ENCODE measurements at places on chromosomes 12 and 14. TPM values are rescaled to one million over a fixed set of nuclear protein-coding genes. Genes with fewer than 3 reads are reported as not detected.

The FSCB gene
- not detected for total RNA-seq

The PLBD1 gene
- 7.5 TPM for total RNA-seq

The RTL1 gene
- 0.05 TPM for total RNA-seq

The CAPZA3 gene
- total RNA-seq, result 0.33 TPM

The OAS1 gene
- total RNA-seq, result 22.0 TPM

The SMCO2 gene
- total RNA-seq, result not detected

The CPNE6 gene
- total RNA-seq, result not detected

The CDKN1B gene
- total RNA-seq, result 24.7 TPM

The SAMD15 gene
- total RNA-seq, result 0.19 TPM

- DNase-seq, result no peak
These were observed 188.9 kb downstream of the ADAMTS20 start for GRCh38 chr12:43362910-43363694.

DNA sequence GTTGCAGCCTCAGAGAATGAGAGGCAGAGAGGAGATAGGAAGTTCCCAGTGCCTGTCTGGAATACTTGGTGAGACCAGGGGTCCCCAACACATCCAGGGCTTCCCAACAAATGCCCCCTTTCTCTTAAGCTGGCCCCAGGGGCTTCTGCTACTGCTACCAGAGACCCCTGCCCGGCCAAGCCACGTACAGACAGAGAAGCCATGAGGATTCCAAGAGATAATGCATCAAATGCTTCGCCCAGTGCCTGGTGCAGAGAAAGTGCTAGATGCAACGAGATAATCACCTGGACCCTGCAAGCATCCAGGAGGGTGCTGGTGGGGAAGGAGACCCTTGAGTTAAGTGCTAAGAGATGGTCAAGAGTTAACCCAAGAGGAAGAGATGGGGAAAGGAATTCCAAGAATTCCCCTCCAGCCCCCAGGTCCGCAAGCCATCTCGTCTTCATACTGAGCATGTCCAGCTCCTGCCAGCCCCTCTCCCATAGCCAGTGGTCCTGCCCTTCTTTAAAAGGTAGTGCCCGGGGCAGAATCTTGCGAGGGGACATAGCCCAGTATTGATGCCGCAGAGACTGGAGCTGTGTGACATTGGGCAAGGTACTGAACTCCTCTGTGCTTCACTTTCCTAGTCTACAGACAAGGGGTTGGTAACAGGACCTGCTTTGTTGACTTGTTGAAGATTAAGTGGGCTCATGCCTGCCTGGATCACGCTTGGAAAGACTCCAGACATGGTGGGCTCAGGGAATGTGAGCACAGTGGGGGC lies 103.3 kb downstream of the CALM1 start:
- no peak for DNase-seq

GRCh38 chr12:117187421-117187820 lies 2.8 kb downstream of the FBXO21 start:
- no peak for DNase-seq

- no peak for DNase-seq
These were observed 12.8 kb upstream of the SMARCD1 start for GRCh38 chr12:50072198-50072907.

GRCh38 chr14:71891970-71892369 lies 40.3 kb upstream of the RGS6 start:
- no peak for DNase-seq

DNA sequence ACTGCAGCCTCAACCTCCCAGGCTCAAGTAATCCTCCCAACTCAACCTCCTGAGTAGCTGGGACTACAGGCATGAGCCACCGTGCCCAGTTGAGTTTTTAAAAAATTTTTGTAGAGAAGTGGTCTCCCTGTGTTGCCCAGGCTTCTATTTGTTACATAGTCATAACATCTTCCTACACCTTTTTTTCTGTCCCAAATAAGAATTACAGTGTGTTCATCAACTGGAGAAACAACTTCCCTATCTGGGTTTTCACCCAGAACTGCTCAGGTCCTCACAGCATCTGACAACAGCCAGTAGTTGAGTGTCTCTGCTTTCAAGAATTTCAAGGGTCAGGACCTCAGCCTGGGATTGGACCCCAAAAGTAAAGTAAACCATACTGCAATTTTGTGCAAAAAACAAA lies 235.2 kb upstream of the AMIGO2 start:
- DNase-seq, result no peak

- no peak for DNase-seq
These were observed 140.1 kb upstream of the CPSF6 start for GRCh38 chr12:69099201-69099837.

- no peak for DNase-seq
These were observed 80.8 kb downstream of the MYRFL start for GRCh38 chr12:69905801-69906200.

GRCh38 chr12:50110127-50110761 lies 1.8 kb upstream of the COX14 start:
- DNase-seq, result peak; percentile 51

DNA sequence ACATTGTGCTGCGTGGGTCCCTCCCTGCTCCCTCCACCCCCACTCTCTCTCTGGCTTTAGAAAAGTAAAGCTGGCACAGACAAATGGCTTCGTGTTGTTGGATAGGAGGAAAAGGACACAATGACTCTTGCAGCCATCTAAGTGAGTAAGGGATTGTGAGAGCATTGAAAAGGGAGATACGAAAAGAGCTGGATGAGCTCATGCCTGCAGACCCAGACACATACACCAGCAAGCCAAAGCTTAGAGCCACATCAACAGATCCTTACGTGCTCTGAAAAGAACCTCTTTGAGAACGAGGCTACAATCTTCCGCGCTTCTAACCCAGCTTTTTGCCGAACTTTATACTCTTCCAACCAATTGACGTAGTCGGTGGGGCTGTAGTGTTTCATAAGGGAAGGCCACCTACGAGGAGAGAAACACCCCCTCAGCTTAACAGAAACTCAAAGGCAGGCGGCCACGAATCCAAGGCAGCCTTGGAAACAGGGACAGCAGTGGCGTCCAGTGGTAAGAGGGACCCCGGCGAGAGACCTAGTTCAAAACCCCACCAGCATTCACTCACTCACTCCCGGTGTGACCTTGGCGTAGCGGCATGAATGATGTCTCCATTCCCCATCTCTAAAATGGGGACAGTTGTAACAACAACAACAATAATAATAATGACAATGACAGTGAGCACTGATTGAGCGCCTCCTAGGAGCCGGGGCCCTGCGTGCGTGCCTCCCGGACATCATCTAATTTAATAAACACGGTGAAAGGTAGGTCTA lies 1.1 kb downstream of the FBXO21 start:
- no peak for DNase-seq

DNA sequence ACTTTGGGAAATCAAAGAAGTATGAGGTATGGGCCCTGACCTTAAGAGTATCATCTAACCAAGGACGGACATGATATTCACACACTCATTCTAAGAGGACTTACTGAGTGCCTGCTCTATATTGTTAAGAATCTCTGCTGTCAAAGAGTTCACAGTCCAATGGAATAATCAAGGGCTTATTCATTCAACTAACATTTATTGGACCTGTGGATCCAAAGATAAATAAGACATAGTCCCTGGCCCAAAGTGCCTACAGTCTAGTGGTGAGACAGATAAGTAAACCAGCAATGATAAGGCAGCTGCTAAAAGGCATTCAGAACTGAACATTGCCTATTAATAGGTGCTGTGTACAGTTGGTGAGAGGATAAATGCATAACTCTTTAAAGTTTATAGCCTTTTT lies 11.0 kb downstream of the WDR20 start:
- no peak for DNase-seq

DNA sequence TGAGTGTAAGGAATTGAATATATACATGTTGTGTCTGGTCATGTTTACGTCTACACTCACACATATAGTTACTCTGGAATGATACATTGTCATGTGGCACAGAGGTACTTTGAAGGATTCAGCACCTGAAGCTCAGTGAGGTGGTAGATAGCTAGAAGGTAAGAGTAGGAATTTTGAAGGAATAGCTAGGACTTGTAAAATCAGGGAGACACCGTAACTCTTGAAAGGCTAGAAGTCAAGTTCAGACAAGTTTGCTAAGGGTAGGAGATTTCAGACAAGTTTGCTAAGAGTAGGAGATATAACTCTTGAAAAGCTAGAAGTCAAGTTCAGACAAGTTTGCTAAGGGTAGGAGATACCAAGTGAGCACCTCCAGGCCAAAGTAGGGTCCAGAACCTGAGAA lies 14.0 kb upstream of the NRXN3 start:
- no peak for DNase-seq

- DNase-seq, result no peak
These were observed 2.3 kb downstream of the OAS2 start for GRCh38 chr12:112980491-112981158.

- DNase-seq, result no peak
These were observed 82.2 kb downstream of the PPP2R5C start for GRCh38 chr14:101843665-101844064.

GRCh38 chr12:25052196-25052913 lies 103.5 kb upstream of the BCAT1 start:
- peak; percentile 41 for DNase-seq

DNA sequence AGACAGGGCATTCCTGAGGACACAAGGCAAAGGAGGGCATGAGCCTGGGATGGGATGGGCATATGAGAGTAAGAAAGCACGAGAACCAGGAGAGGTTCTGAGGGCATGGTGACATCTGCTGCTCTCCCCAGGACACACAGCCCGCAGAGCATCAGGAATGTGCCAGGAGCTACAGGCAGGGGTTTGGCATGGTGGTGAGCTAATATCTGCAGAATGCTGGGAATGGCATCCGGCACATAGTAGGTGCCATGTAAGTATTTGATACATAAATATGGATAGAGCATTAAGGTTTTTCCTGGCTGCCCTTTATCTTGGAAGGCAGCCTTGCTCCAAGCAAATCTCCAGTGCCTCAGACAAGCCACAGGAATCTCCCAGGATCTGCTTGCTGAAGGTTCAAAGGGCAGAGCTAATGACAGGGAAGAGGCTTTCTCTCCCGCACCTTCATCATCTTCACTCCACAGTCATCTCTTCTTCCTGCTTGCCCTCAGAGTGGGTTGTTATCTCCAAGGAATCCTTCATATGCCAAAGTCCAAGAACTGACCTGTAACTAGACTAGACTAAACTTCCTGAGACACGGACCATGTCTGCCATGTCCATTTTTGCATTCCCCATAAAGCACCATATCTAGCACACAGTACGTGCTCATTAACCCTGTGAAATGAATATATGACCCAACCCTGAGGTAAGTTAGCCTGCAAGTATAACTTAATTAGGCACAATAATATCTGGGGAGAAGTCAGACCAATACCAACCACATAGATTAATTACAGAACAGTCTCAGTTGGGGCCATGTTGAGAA lies 62.0 kb upstream of the SCN8A start:
- DNase-seq, result no peak

- DNase-seq, result no peak
These were observed 235.9 kb downstream of the CHST11 start for GRCh38 chr12:104692557-104693218.

DNA sequence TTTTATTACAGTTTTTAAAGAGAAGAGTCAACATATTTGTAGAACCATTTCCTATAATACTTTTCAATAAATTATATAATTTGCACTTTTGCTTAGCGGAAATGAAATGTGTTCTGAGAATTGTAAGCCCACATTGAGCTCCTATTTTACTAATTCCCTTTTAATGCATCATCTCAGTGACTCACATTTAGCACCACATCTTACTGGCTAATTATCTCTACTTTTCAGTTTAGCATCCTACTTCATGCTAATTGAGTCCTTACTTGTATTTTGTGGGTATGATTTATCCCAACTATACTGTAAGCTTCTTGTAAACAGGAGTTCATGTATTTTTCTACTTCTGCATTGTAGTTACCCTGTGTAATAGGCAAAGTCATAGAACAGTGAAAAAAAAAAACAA lies 67.5 kb downstream of the TMX1 start:
- no peak for DNase-seq

- no peak for DNase-seq
These were observed 402.9 kb upstream of the SOX5 start for GRCh38 chr12:24352363-24352762.

- DNase-seq, result peak; percentile 77
These were observed at the start of gene KCNH3 for GRCh38 chr12:49538510-49539403. Gene KCNH3, plus strand, starts transcription at chr12:49539030. Its CDS starts 387 bp downstream, at chr12:49539417.

DNA sequence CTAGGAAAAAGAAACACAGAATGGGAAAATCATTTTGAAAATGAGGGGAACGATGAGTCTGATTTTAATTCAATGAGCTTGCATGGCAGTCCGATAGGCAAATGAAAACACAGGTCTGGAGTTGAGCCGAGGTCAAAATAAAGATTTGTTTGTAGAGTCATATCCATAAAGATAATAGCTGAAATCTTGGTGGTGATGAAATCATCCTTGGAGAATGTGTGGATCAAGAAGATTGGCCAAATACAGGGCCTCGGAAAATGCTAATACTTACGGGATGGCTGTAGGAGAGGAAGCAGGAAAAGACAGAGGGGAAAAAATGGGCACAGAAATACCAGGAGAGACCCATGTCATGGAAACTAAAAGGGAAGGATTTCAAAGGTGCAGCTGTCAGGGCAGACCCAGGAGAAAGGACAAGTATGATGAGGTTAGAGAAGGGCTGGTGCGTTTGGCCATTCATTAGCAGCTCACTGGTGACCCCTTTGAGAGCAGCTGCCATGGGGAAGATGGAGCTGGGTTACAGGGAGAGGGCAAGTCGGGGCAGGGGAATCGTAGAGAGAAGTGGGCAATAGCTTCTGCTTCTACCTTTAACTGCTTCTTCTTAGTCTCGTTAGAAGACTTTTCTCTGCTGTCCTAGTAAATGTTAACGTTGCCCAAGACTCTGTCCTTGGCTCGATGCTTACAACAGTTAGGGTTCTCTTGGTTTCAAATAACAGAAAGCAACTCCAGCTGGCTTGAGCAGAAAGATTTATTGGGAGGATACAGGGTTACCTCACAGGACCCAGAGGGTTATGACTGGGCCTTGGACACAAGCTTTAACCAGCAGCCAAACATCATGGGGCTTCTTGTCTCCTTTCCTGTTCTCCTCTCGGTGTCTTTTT lies 161.8 kb downstream of the EFCAB11 start:
- DNase-seq, result no peak
